ENCODE measurements at places on chromosomes 6 and 20. TPM values are rescaled to one million over a fixed set of nuclear protein-coding genes. Genes with fewer than 3 reads are reported as not detected.

Gene FOXQ1
- not detected for total RNA-seq

- H3K4me3 ChIP-seq: no peak overlapping the region
- H3K36me3 ChIP-seq: no peaks in the 10 kb centered on the region
- H3K4me1 ChIP-seq: peaks cover 41% of the 10 kb centered on the region
- H3K27ac ChIP-seq: no peak overlapping the region
- no peaks in the 10 kb centered on the region for H3K27me3 ChIP-seq
Observed at GRCh38 chr20:50519036-50519762, 9.0 kb downstream of the PTPN1 start.

Gene RSPH4A
- 0.18 TPM for total RNA-seq

DNA sequence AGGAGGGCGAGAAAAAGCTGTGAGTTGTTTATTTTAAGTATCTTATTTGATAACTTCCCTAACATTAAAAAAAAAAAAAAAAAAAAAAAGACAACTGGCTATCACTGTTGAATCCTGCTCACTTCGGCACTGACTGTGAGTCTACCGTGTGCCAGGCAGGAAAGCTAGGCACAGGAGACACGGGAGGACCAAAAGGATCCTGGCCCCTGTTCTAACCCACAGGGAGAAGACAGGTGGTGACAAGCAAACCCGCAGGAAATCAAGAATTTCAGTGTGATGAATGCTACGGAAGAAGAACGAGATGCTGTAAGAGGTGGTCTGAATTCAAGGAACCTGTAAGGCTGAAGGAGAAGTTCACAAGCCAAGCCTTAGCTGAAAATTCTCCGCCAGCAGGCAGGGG, 94.7 kb upstream of the NFATC2 start:
- no peak for DNase-seq
- no peak overlapping the region for H3K4me3 ChIP-seq
- H3K36me3 ChIP-seq: no peaks in the 10 kb centered on the region
- H3K27ac ChIP-seq: no peak overlapping the region
- H3K4me1 ChIP-seq: peaks cover 6% of the 10 kb centered on the region

Measured in endothelial cell of umbilical vein (primary cell).